Stimulated activated CD4-positive, alpha-beta T cell treated with anti-CD3 and anti-CD28 coated beads, Interleukin-2, amount 100 ng/mL, for 24 hours (primary cell): ENCODE measurements at places on chromosomes 6 and 20.

DNA sequence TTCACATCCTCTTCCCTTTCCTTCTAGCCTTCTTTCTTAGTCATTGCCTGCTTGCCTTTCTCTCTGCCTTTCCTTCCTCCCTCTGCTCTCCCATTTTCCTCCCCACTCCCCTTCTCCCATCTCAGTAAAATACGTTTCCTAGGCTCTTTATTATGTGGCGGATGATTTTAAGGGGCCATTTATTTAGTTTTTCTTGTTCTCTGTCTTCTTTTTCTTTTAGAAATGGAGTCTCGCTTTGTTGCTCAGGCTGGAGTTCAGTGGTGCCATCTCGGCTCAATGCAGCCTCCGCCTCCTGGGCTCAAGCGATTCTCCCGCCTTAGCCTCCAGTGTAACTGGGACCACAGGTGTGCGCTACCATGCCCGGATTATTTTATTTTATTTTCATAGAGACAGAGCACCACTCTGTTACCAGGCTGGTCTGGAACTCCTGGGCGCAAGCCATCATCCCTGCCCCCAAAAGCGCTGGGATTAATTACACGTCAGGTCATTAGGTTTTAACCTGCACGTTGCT lies 1.5 kb downstream of the MTHFD1L start:
- DNase-seq, result no peak

DNA sequence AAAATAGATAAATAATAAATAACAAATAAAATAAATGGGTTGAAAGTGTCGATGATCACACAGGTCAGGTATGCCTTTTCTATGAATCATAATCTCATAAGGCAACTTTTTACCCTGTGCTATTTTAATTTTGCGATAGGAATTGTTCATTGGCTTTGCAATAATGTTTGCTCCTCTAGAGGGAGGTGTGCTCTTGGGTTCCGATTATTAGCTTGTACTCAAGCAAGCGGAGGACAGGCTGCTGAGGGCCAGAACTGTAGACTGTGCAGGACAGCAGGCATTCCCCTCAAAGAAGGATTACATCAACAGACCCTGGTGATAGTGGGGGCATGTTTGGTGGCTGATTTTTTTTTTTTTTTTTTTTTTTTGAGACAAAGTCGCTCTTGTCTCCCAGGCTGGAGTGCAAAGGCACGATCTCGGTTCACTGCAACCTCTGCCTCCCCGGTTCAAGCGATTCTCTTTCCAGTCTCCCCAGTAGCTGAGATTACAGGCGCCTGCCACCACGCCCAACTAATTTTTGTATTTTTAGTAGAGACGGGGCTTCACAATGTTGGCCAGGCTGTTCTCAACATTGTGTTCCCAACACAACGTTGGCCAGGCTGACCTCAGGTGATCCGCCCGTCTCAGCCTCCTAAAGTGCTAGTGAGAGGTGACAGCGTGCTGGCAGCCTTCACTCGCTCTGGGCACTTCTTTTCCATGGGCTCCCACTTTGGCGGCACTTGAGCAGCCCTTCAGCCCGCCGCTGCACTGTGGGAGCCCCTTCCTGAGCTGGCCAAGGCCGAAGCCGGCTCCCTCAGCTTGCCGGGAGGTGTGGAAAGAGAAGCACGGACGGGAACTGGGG lies 35.6 kb downstream of the RIOK1 start:
- no peak for DNase-seq

DNA sequence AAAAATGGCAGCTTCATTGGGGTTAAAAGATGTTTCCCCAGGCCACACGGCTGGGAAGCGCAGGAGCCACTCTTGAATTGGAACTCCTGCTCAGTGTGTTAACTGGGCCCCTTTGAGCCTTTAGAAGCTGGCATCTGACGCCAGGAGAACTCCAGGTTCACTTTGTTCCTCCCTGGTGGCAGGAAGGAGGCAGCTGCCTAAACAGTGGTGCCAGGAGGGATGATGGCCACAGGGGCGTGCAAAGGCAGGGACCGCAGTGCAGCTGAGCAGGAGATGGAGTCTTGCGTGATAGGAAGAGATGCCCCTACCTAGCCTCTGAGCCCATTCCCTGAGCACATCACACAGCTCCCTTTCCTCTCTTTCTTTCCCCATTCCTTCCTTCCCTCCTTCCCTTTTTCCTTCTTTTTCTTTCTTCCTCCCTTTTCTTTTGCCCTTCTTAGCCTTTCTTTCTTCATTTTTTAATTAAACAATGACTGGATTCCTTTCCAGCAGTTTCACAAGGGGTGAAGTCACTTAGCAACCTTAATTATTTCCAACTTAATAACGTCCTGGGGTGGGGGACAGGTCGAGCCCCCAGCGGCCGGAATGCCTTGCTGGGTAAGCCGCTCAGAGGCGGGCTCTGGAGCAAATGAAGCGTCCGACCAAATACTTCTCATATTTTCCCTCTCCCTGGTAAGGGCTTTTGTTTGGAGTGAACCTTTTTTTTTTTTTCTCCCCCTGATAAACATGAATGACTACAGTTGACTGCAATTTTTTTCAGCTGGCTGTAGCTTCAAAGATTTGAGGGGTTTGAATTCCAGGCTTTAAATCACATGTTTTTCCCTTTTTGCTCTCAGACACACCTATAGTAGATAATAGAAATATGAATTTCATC lies 20.8 kb upstream of the BMP7 start:
- no peak for DNase-seq

GRCh38 chr20:31684153-31685015 lies 38.3 kb downstream of the BCL2L1 start:
- DNase-seq, result no peak

- no peak for DNase-seq
Observed at GRCh38 chr20:61346996-61347395, 94.9 kb downstream of the CDH4 start.
